ENCODE measurements at places on chromosomes 13 and 19. TPM values are rescaled to one million over a fixed set of nuclear protein-coding genes. Genes with fewer than 3 reads are reported as not detected.

Gene CYP2F1
- polyA plus RNA-seq = not detected

Gene POGLUT2
- polyA plus RNA-seq = 5.3 TPM

Gene RETN
- not detected for polyA plus RNA-seq

Gene GPR12
- polyA plus RNA-seq = not detected

DNA sequence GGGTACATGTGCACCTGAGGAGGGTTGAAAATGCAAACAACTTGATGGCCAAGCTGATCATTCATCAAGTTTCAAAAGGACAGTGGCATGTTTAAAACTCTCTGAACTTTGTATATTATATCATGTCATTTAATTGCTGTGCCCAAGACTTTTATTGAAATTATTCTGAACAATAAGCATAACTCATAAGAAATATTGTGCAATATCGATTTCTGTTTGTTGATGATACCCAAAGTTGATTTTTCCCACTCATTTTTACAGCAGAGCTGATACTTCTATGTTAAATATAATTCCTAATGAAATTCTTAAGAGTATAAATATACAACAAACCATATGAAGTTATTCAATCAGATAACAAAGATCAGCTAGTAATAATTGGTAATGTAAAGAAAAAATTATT, 49.1 kb downstream of the PCDH17 start:
- DNase-seq = no peak

DNA sequence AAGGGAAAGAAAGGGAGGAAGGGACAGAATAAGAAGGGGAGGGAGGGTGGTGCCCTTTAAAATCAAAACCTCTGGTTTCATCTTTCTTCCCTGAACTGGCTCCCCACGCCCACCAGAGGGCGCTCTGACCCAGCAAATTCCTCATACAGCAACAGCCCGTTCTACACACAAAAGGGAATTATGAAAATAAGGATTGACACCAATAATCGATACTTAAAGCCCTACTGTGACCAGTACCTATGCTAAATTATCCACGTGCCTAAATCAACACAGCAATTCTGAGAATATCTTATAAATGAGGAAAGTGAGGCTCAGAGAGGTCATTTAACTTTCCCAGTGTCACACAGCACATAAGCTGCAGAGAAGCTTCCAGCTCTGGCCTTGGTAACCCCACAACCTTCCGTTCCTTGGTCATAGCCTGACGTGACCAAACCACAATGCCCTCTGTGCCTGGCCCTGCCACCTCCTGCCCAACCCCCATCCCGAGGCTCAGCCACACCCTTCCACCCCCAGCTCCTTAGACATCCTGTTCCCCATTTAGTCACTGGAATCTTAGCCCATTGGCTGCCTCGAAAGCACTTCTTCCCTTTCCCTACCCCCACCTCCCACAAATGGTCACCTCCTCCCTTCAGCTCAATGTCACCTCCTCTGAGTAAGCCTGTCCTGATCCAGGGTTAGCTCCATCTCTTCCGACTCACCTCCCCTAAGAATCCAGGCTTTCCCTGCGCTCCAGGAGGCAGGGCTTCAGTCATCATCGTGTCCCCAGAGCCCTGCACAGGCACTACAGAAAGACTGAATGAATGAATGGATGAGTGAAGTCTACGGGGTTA, 34.2 kb upstream of the PNMA8B start:
- peak; percentile 69 for DNase-seq

DNA sequence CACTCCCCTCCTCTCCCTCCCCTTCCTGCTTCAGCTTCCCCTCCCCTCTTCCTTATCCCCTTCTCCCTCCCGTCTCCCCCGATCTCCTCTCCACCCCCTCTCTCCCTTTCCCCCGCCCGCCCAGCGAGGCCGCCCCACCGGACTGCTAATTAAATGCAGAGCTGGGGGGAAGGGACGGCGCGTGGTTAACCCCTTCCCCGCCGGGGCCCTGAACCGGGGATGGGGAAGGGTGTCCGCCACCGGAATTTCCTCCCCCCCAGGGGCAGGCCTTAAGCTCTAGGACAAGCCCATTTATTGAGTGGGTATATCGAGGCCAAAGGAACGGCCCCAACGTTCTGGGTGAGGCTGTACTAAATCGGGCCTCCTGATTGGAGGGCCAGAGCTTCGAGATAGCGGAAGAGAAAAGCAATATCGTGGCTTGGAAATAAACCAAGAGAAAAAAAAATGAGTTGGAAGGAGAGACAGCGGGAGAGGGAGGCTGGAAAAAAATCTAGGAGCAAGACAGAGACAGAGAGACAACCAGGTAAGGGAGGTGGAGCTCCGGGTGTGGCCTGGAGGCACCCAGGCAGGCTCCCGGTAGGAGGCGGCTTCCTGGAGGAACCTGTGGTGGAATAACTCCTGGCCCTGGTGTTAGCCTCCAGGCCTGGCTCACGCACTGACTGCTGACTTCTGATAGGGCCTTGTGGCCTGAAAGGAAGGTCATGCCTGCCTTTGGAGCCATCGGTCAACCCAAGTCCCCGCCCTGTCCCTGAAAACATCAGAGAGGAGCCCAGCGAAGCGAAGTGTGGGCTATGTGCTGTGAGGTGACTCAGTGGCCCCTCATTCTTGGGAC, 11.6 kb upstream of the JUND start:
- peak; percentile 71 for DNase-seq

DNA sequence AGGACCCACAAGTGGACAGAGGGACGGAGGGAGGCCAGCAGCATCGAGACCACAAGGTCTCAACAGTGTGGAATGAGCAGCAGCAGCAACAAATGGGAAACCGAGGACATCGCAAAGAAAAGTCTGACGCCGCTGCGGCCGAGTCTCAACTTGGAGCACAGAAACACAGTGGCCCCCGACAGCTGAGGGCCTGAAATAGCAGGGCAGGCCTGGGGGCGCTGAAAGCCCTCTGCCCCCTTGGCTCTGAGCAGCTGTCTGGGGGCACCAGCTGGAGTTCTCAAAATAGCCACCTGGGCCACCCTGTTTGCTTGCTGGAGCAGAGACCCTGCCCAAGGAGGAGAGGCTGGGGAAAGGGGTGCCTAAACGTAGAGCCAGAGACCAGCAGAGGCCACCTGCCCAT, 5.9 kb upstream of the ISYNA1 start:
- no peak for DNase-seq

GRCh38 chr13:114315074-114315785, 927 bp downstream of the CHAMP1 start:
- DNase-seq = no peak

GRCh38 chr13:43136920-43137575, 113.7 kb downstream of the DNAJC15 start:
- DNase-seq = no peak

- DNase-seq = no peak
These were observed 5.0 kb upstream of the BICRA start for GRCh38 chr19:47603706-47604565.

Data from A549 (cell line).